ENCODE measurements at places on chromosomes 13 and 19. TPM values are rescaled to one million over a fixed set of nuclear protein-coding genes. Genes with fewer than 3 reads are reported as not detected.

Gene ZNF132
- total RNA-seq: 1.2 TPM

Gene PSG4
- 0.76 TPM for total RNA-seq

Gene CRB3
- 1.6 TPM for total RNA-seq

Gene CGB1
- total RNA-seq: not detected

Gene OLFM2
- 7.7 TPM for total RNA-seq

Gene ZIM2
- total RNA-seq: not detected

Gene DPF1
- total RNA-seq: not detected

Gene THSD8
- 2.8 TPM for total RNA-seq

Gene COL5A3
- 2.1 TPM for total RNA-seq

Gene PRR19
- not detected for total RNA-seq

Gene IL4I1
- 3.7 TPM for total RNA-seq

Gene EDNRB
- not detected for total RNA-seq

Gene KLK11
- not detected for total RNA-seq

Gene ODAD3
- not detected for total RNA-seq

Gene ADGRE2
- 2.1 TPM for total RNA-seq

Gene ZNF628
- 23.9 TPM for total RNA-seq

Gene PSG1
- 0.96 TPM for total RNA-seq

Gene PDE4C
- not detected for total RNA-seq

Gene CGB2
- not detected for total RNA-seq

Gene SLC1A6
- 0.59 TPM for total RNA-seq

Gene NBEA
- total RNA-seq: 1.1 TPM

Gene PTH2
- total RNA-seq: not detected

Gene STAP2
- 2.2 TPM for total RNA-seq

Gene PLK5
- not detected for total RNA-seq

Gene ACP5
- 40.4 TPM for total RNA-seq

Gene ZNF541
- total RNA-seq: 0.52 TPM

Gene ZNF90
- total RNA-seq: 2.8 TPM

Gene PCDH20
- total RNA-seq: not detected

Gene FREM2
- total RNA-seq: not detected

Gene NMRK2
- not detected for total RNA-seq

Gene CCNA1
- not detected for total RNA-seq

Gene APOC4
- not detected for total RNA-seq

Gene ASF1B
- 4.6 TPM for total RNA-seq

Gene CACNG7
- total RNA-seq: not detected

Gene HSD17B14
- total RNA-seq: 0.49 TPM

Gene ABHD8
- 5.1 TPM for total RNA-seq

Gene ZNF577
- 6.8 TPM for total RNA-seq

Gene HIPK4
- not detected for total RNA-seq

Gene PSG7
- total RNA-seq: not detected

Gene FGF21
- total RNA-seq: not detected

Gene FOXO1
- 119 TPM for total RNA-seq

Gene PRMT1
- total RNA-seq: 59.2 TPM

Gene CEACAM21
- 43.8 TPM for total RNA-seq

Gene UCHL3
- total RNA-seq: 28.3 TPM

Gene CAPN12
- 6.1 TPM for total RNA-seq

Gene ZNF433
- 0.49 TPM for total RNA-seq

Gene ZGLP1
- total RNA-seq: 2.8 TPM

Gene ZNF579
- total RNA-seq: 4.2 TPM

Gene OR7A5
- total RNA-seq: not detected
